Muscle of back (tissue), 13 donors: ENCODE measurements at places on chromosomes 16 and 17. TPM values are rescaled to one million over a fixed set of nuclear protein-coding genes. Genes with fewer than 3 reads are reported as not detected.

Gene ZPBP2
- polyA plus RNA-seq: 0.20 TPM

Gene CBFA2T3
- polyA plus RNA-seq: 16.5 TPM

Gene NOD2
- polyA plus RNA-seq: 0.99 TPM

GRCh38 chr17:81916234-81917001, 1.6 kb downstream of the SIRT7 start:
- DNase-seq: no peak

- no peak for DNase-seq
Measured at GRCh38 chr17:14831491-14831890, 433.6 kb downstream of the PMP22 start.

DNA sequence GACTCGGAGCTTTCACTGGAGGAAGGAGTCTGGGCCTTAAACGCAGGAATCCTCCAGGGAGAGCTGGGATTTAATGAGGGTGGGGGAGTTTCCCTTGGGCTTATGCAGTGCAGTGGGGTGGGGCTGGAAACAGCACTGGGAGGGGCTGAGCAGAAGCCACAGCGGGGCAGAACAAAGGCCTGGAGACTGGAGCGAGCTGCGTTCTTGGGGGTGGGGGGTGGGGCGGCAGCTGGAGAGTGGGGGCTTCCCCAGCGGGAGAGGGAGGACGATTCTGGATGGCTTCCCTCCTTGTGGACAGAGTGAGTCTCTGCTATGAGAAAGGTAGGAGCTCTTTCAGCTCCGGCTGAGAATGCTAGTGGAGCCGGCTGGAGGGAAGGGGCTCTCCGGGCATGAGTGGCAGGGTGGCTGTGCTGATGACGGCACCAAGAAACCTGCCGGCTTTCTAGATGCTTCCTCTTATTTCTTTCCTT, 406.0 kb downstream of the SEC14L1 start:
- no peak for DNase-seq

- DNase-seq: no peak
Measured at GRCh38 chr16:84419730-84420129, 51.4 kb downstream of the ATP2C2 start.

GRCh38 chr17:72860778-72861177, 231.7 kb downstream of the SLC39A11 start:
- DNase-seq: no peak

GRCh38 chr17:28057731-28058246, 15.3 kb downstream of the NLK start:
- no peak for DNase-seq

DNA sequence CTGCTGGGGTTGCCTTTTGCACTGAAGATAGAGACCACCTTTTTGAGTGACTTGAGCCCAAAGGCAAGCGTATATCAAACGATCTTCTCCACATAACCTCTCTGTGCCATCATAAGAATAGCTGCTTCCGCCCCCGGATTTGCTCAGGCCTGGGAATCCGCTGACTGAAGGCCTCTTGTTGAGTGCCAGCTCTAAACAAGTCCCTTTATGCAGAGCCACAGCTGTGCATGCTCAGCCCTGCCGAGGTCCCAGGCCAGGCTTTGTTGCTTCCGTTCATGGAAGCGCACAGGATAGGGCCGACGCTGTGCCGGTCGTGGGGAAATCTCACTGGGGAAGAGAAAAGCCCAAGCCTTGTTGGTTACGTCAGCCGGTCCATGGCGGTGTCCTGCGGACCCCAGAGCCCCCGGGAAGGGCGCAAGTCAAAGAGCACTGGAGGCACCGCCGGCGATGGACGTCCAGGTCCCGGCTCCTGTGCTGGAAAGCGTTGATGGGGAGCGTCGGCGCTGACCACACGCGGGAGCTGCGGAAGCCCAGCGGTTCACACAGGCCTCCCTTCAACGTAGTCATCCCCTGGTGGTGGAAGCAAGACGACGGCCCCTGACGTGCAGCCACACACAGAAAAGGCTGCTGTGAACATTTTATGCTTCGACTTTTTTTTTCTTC, 23.5 kb upstream of the RPL13 start:
- no peak for DNase-seq
